ENCODE measurements at places on chromosomes 1 and 21. TPM values are rescaled to one million over a fixed set of nuclear protein-coding genes. Genes with fewer than 3 reads are reported as not detected.

TRPM2 gene
- total RNA-seq = 11.1 TPM

EBNA1BP2 gene
- total RNA-seq = 322 TPM

TNN gene
- total RNA-seq = not detected

SLC30A7 gene
- 25.0 TPM for total RNA-seq

ACTA1 gene
- total RNA-seq = not detected

ZNF670 gene
- total RNA-seq = 2.3 TPM

FNDC5 gene
- 0.23 TPM for total RNA-seq

SLC35F3 gene
- 4.0 TPM for total RNA-seq

SPRR2F gene
- total RNA-seq = not detected
